Body of pancreas (tissue), 4 donors: ENCODE measurements at places on chromosomes 1 and 21. TPM values are rescaled to one million over a fixed set of nuclear protein-coding genes. Genes with fewer than 3 reads are reported as not detected.

TTC22 gene
- total RNA-seq = 12.2 TPM

ACTA1 gene
- total RNA-seq = 7.6 TPM

NES gene
- 12.2 TPM for total RNA-seq

SLC30A10 gene
- 0.52 TPM for total RNA-seq

KRTAP19-1 gene
- not detected for total RNA-seq

CA14 gene
- not detected for total RNA-seq

TNFRSF18 gene
- not detected for total RNA-seq

TRABD2B gene
- total RNA-seq = 2.6 TPM

IGSF9 gene
- total RNA-seq = 2.3 TPM

L1TD1 gene
- not detected for total RNA-seq

RAP1GAP gene
- total RNA-seq = 46.5 TPM

TMEM82 gene
- total RNA-seq = not detected

CNKSR1 gene
- 47.7 TPM for total RNA-seq

FCGR1A gene
- total RNA-seq = not detected

OR2L5 gene
- total RNA-seq = not detected

- peak; percentile 46 for DNase-seq
Observed at GRCh38 chr21:38766987-38767722, 38.6 kb upstream of the ETS2 start.

DNA sequence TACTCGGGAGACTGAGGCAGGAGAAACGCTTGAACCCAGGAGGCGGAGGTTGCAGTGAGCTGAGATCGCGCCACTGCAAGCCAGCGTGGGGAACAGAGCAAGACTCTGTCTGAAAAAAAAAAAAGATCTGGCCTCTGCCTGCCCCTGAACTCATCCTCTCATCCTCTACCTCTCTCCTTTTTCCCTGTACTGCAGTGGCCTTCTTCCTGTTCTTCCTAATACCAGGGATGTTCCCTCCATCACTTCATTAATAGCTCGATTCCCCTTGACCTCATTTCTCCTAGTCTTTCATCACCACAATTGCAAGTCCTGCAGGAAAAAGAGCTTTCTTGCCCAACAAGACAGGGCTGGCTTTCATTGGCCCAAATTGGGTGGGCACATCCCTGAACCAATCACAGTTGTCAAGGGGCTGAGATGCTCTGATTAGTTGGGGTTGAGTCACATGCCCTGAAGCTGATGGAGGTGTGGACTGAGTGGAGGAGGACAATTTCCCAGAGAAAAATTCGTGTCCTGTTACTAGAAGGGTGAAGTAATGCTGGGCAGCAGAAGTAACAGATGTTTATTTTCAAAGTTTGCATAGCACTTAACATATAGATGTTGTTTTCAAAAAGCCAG, 86.8 kb upstream of the PUM1 start:
- no peak for DNase-seq

DNA sequence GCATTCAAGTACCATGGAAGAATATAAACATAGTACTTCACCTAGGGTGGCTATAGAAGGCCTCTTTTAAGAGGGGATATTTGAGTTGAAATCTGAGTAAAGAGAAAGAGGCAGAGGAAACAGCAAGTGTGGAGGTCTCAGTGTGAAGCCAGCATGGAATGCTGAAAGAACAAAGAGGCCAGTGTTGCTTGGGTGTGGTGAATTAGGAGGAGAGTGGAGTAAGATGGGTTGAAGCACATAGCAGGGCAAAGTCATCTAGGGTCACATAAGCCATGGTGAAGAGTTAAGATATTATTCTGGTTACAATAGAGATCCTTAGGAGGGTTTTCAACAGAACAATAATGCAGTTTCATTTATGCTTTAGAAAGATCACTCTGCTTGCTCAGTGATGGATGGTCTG, 37.5 kb downstream of the C1orf141 start:
- no peak for DNase-seq

- no peak for DNase-seq
Observed at GRCh38 chr1:32811265-32811664, 5.9 kb downstream of the YARS1 start.

DNA sequence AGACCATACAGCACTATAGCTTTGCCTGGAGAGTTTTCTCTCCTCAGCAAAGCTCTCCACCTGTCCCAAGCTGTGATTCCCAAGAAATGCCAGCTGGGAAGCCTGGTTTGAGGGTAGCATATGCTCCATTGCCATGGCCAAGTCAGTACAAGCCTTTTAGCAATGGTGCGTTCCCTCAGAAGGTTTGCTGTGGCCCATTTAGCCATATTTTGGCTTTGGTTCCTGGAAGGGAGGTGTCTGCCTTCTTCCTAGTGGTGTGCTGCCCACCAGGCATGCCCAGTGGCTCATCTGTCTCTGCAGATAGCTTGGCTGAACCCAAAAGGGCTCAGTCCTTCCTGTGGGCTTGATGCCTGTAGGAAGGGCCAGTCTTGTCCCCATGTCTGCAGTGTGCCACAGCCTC, 32.4 kb downstream of the GALNT2 start:
- no peak for DNase-seq

GRCh38 chr1:185297982-185298381, 19.1 kb downstream of the IVNS1ABP start:
- no peak for DNase-seq

GRCh38 chr1:199815947-199816346, 211.6 kb upstream of the NR5A2 start:
- DNase-seq = no peak

GRCh38 chr1:231724876-231725647, 98.5 kb downstream of the DISC1 start:
- DNase-seq = no peak

- DNase-seq = no peak
Observed at GRCh38 chr1:183654706-183655105, 1.6 kb upstream of the APOBEC4 start.

DNA sequence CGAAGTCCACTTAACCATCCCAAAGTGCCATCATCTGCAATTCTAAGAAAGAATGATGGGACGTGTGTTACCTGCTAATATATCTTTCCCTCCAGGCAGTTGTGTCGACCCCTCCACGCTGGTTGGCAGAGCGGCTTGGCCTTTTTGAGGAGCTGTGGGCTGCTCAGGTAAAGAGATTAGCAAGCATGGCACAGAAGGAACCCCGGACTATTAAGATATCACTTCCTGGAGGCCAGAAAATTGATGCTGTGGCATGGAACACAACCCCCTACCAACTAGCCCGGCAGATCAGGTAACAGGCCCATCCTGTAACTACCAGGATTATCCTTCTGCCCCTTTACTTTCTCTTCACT, 520 bp downstream of the TARS2 start:
- no peak for DNase-seq

DNA sequence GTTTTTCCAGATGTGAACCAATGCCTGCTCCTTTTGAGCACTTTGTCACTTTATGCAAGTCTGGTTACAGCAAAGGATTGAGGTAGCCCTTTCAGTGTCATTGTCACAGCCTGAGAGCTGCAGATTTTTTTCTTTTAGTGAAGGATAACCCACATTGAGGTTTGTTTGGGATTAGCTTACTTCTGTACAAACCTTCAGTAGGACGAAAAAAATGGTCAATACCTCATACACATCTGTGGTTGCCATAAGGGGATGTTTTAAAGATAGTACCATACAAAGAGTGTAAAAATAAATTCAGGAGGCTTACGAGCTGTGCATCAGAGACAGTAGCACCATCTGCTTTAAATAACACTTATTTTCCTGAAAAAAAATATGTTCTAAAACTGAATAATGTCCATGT, 566.0 kb downstream of the AJAP1 start:
- DNase-seq = no peak

DNA sequence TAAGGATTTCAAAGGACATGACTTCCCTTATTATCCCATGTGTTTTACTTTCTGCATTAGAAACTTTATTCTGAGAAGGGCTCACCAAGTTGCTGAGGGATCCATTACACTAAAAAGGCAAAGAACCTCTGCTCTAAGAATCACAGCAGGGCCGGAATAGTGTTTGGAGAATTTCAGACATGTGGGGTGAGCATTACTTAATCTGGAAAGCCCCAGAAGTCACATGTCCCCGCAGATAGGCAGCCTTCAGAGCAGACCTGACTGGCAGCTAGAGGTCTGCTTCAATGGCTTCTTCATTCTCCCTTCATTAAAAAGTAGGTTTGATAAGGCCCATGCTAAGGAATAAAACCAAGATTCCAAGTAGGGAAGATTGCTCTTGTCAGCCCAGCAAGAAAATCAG, 52.6 kb upstream of the RBM15 start:
- DNase-seq = no peak

- DNase-seq = no peak
Observed at GRCh38 chr1:201295346-201295745, 12.0 kb downstream of the PKP1 start.

- no peak for DNase-seq
Observed at GRCh38 chr1:7621334-7622219, 149.5 kb upstream of the VAMP3 start.

DNA sequence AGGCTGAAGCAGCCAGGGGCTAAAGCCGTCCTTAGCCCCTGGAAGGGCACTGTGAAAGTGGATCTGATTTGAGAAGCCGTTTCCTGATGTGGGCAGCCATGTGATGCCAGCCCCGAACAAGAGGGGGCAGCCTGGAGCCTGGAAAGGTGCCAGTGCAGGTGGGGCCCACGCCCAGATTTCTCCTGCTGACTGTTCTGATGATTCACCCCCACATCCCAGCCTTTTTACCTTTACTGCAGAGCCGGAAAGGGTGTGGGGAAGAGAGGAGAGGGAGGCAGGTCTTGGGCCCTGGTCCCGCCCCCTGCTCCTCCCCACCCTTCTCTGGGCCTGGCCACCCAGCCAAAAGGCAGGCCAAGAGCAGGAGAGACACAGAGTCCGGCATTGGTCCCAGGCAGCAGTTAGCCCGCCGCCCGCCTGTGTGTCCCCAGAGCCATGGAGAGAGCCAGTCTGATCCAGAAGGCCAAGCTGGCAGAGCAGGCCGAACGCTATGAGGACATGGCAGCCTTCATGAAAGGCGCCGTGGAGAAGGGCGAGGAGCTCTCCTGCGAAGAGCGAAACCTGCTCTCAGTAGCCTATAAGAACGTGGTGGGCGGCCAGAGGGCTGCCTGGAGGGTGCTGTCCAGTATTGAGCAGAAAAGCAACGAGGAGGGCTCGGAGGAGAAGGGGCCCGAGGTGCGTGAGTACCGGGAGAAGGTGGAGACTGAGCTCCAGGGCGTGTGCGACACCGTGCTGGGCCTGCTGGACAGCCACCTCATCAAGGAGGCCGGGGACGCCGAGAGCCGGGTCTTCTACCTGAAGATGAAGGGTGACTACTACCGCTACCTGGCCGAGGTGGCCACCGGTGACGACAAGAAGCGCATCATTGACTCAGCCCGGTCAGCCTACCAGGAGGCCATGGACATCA, at the start of gene SFN:
Gene SFN (plus strand): TSS at position 369 of the 904 bp plus-strand sequence. CDS start 64 bp downstream, at position 433.
- DNase-seq = peak; percentile 47

DNA sequence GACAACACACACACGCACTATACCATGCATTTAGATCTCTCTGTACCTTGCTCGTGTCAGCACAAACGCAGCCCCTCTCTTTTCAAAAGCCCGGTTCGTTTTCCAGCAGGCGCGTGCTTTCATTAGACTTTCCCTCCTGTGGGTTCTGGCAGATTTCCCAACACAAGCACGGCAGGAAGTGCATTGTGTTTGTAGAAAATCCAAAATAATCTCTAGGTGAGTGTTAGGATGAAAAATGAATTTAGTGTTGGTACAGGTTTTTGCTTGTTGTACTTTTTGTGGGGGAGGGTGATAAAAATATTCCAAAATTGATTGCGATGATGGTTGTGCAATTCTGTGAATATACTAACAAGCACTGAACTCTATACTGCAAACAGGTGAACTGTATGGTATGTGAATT, 54.1 kb upstream of the POFUT2 start:
- DNase-seq = peak; percentile 50

DNA sequence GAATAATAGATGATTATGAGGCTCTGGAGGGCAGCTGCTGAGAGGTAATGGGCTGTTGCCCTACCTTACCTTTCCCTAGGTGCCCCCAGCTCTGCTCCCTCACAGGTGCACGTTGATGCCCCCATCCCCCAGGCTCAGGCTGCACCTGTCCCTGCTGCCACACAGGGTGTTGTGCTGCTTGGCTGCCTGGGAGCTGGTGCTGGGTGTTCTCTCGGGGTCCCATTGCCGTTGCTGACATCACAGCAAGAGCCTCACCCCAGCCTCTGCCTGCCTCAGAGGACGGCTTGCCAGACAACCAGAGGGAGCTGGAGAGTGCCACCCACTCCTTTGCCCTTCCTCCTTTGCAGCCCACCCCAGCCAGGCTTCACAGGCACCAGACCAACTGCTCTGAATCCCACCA, 31.4 kb upstream of the DMBX1 start:
- DNase-seq = no peak

- DNase-seq = peak; percentile 60
Observed at GRCh38 chr1:182707122-182707521, 22.7 kb upstream of the RGS8 start.

GRCh38 chr1:47996060-47996405, 1.2 kb downstream of the TRABD2B start:
- no peak for DNase-seq

- DNase-seq = no peak
Observed at GRCh38 chr1:22838965-22839364, 128.3 kb downstream of the EPHB2 start.

DNA sequence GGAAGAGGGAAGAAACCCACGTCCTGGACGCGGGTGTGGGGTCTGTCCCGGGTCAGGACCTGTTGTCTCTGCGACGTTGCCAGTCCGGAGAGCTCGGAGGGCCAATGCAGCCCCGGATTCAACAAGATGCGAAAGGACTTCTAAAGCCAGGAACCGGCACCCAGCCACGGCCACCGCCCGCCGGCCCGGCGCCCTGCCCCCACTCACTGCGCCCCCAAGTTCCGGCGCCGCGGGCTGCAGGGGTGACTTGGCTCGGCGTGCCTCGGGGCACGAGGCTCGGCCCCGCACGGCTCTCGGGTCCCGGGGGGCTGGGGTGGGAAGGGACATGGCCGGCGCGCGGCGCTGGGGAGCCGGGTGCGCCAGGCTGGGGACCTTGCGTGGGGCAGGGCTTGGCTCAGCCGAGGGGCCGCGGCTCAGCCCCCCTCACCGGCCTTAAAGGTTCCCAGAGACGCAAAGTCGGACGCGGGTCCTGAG, 51.8 kb upstream of the H6PD start:
- DNase-seq = no peak

DNA sequence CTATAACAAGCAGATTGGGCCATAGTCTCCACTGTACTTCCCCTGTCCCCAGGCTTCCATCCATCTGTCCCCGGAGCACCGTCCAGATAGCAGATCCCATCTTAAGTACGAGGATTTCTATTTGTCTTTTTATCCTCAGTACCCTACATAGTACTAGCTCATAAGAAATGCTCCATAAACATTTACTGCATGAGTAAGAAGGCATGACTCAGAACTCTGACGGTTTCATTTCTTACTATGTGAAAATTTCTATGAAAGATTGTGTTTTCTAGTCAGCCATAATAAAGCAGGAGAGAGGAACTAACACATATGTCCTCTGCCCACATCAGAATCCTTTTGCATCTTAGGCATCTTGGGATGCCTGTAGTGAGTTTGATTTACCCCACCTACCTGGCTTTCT, 49.5 kb downstream of the CHD1L start:
- no peak for DNase-seq
